ENCODE measurements at places on chromosomes 1 and 21. TPM values are rescaled to one million over a fixed set of nuclear protein-coding genes. Genes with fewer than 3 reads are reported as not detected.

PODN gene
- total RNA-seq = 59.5 TPM

ELF3 gene
- total RNA-seq = not detected

NPHS2 gene
- not detected for total RNA-seq

OLIG2 gene
- not detected for total RNA-seq

INSRR gene
- not detected for total RNA-seq

KANK4 gene
- not detected for total RNA-seq

SCCPDH gene
- 17.0 TPM for total RNA-seq

PTGFR gene
- total RNA-seq = 9.9 TPM

CGN gene
- total RNA-seq = not detected

ZNF669 gene
- 9.8 TPM for total RNA-seq

EFNA1 gene
- 14.2 TPM for total RNA-seq

All from cardiac ventricle fibroblast (primary cell).